CD4-positive, alpha-beta T cell treated with Interleukin-1 beta for 1 hour (primary cell): ENCODE measurements at places on chromosomes 2 and 18.

GRCh38 chr2:224933431-224933830, 108.8 kb downstream of the DOCK10 start:
- no peak for DNase-seq

DNA sequence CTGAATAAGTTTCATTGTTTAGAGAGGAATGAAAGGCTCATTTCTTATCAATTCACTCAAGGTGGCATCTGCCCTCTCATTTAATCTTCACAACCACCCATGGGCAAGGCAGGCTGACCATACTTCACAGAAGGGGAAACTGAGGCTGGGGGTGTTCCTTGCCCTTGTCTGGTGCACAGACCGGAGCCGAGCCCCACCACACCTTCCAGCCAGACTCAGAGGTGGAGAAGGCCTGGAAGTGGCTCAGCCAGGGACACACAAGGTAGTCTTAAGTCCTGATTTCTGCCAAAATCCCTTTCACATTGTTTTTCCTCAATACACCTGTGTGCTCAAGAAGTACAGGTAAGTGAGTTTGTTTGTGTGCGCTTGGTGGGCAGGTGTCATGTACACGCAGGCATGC, 111.9 kb upstream of the TEX51 start:
- no peak for DNase-seq

- DNase-seq: no peak
These were observed 110.5 kb downstream of the KLF7 start for GRCh38 chr2:207055257-207055656.

DNA sequence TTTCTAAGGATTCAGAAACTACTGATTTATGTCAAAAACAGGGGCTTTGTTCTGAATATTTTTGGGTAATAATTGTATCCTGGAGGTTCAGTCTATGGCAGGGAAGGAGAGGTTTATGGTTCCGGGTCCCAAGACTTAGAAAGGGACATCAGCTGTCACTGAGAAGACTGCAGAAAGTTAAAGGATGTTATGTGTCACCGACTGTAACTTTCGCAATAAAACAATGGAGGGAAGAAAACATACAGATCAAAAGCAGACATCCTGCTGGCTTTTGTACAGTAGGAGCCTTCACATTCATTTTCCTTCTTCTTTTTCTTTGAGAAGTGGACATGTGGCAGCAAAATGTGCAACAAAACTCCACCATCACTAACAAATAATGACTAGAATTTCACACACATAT, 900.7 kb upstream of the SOX11 start:
- DNase-seq: no peak

DNA sequence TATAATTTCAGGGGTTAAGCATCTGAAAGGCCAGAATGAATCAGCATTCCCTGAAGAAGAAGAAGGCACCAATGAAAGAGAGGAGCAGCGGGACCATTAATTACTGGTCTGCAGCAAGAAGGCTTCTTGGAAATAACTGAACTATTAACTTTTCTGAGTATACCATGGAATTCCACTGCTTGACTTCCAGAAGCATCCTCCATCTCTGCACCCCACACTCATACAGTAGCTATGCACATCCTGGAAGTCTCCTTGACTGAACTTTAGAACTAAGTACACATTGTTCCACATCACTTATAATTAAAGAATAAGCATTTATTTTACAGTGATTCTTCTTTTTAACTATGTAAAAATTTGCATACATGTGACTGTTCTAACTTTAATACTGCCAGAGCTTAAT, 131.5 kb downstream of the PPP1R1C start:
- DNase-seq: no peak

- no peak for DNase-seq
These were observed 9.0 kb downstream of the MALL start for GRCh38 chr2:110106642-110107041.

DNA sequence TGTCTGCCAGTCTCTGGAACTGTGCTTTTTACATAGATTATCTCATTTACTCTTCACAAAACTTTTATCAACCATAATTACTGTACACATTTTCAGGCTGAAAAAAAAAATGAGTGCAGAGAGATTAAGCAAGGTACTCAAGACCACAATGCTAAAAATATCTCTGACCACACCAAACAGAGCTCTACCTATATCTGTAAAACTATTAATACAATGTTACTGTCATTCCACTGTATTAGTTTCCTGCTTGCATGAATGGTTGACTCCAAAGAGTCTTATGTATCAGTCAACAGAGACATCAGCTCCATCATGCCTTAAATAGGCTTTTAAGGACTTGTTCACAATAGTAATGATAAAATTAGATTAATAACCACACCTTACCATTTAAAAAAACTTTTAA, 134.7 kb upstream of the CCDC150 start:
- DNase-seq: no peak

DNA sequence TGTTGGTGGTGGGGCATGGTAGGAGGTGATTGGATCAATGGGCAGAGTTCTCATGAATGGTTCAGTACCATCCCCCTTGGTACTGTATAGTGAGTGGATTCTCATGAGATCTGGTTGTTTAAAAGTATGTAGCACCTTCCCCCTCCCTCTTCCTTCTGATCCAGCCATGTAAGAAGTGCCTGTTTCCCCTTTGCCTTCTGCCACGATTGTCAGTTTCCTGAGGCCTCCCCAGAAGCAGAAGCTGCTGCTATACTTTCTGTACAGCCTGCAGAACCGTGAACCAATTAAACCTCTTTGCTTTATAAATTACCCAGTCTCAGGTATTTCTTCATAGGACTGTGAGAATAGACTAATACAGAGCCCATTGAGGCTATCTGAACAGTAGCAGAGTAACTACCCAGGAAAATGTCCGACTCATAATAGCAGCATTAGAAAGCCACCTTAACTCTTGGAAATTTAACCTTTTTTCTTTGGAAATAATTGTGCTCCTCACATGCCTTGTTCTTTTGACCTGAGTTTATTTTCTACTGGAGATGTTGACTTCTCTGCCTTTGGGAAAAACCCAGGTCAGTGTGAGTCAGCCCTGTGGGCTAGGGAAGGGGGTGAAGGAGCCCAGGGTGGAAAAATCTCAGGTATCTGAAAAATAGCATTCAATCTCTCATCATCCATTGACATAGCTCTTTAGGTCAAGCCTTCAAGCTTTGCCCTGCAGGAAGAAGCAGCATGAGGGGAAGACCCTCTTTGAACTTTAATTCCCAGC, 18.1 kb downstream of the CYP1B1 start:
- no peak for DNase-seq

DNA sequence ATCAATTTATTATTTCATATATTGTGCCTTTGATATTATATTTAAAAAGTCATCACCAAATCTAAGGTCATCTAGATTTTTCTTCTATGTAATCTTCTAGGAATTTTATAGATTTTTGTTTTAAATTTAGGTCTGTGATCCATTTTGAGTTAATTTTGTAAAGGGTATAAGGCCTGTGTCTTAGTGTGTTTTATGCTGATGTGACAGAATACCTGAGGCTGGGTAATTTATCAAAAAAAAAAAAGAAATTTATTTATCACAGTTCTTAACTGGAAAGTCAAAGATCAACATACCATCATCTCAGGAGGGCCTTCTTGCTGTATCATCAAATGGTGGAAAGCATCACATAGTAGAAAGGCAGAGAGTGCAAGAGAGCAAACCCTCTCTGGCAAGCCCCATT, 216.2 kb downstream of the PDE1A start:
- DNase-seq: no peak

- DNase-seq: no peak
These were observed 849.1 kb upstream of the CHAC2 start for GRCh38 chr2:52918551-52918950.

DNA sequence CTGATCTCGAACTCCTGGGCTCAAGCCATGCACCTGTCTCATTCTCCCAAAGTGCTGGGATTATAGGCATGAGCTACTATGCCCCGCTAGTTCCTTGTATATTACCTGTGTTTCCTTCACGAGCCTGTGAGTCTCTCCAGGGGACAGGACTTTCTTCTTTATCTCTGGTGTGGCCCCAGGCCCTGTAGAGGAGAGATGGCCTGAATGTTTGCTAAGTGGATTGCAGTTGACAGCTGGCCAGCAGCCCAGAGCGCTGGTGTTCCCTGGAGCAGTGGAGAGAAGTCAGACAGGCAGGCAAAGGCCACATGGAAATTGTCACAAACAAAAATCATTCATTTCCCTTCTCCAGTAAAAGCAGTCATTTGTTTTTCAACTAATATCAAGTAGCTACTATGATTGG, 17.9 kb downstream of the LPIN1 start:
- no peak for DNase-seq

- no peak for DNase-seq
These were observed 468.9 kb upstream of the MYT1L start for GRCh38 chr2:2800001-2800400.

GRCh38 chr18:22935431-22935830, 2.3 kb downstream of the RBBP8 start:
- no peak for DNase-seq

DNA sequence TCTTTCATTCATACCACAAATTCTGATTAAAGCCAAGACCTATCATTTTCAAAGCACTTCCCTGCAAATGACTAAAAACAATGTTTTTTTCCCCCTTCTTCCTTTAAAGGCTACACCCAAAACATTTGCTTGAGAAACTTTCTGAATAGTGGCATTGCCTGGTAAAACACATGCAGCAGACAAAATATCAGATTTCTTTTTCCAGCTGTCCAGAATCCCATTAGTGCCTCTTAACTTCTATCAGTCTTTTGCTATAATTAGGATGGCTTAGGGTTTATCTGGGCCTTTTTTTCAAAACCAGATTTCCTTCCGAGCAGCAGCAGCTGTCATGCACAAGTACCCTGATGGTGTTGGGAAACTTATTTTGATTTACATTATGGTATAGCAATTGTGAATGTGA, 50.6 kb downstream of the ALPK2 start:
- DNase-seq: no peak

GRCh38 chr2:120105360-120105759, 92.5 kb downstream of the EPB41L5 start:
- DNase-seq: no peak
